Neural progenitor cell (in vitro differentiated cells): ENCODE measurements at places on chromosomes 5 and 9. TPM values are rescaled to one million over a fixed set of nuclear protein-coding genes. Genes with fewer than 3 reads are reported as not detected.

- no peak for DNase-seq
These were observed 71.1 kb downstream of the COL27A1 start for GRCh38 chr9:114226246-114227055.

C6 gene
- not detected in 2 replicates for total RNA-seq

- DNase-seq = no peak
These were observed 152.8 kb downstream of the ADAMTS12 start for GRCh38 chr5:33738967-33739366.

PCDHB10 gene
- total RNA-seq = 9.3 and 10.4 TPM in 2 replicates

DNA sequence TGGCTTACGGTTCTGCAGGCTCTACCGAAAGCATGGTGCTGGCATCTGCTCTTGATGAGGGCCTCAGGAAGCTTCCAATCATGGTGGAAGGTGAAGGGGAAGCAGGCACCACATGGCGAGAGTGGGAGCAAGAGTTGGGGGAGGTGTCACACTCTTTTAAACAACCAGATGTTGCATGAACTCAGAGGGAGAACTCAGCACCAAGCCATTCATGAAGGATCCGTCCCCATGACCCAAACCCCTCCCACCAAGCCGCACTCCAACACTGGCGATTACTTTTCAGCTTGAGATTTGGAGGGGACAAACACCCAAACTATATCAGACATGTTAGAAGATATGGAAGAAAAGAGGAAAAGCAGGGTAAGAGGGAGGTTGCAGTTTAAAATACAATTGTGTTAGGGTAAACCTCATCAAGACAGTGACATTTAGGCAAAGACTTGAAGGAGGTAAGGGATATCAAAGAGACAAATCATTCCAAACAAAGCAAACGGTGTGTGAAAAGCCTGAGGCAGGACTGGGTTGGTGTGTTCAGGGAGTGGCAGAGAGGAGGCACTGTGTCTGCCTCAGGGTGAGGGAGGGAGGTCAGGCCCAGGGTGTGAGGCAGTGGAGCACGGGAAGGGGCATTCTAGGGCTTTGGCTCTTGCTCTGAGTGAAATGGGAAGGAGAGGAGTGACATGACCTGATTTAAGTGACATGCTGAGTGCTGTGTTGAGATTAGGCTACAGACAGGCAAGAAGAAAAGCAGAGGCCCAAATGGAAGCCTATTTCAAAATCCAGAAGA is 80.9 kb downstream of the SREK1 start:
- no peak for DNase-seq

WNT8A gene
- total RNA-seq = 0.25 TPM in 1 of 2 replicates, not detected in the other

- no peak for DNase-seq
These were observed 79.9 kb upstream of the OLFM1 start for GRCh38 chr9:135007601-135008000.

MAPK9 gene
- total RNA-seq = 31.5 and 40.6 TPM in 2 replicates

NUTM2F gene
- total RNA-seq = 0.22 TPM in 1 of 2 replicates, not detected in the other

DNA sequence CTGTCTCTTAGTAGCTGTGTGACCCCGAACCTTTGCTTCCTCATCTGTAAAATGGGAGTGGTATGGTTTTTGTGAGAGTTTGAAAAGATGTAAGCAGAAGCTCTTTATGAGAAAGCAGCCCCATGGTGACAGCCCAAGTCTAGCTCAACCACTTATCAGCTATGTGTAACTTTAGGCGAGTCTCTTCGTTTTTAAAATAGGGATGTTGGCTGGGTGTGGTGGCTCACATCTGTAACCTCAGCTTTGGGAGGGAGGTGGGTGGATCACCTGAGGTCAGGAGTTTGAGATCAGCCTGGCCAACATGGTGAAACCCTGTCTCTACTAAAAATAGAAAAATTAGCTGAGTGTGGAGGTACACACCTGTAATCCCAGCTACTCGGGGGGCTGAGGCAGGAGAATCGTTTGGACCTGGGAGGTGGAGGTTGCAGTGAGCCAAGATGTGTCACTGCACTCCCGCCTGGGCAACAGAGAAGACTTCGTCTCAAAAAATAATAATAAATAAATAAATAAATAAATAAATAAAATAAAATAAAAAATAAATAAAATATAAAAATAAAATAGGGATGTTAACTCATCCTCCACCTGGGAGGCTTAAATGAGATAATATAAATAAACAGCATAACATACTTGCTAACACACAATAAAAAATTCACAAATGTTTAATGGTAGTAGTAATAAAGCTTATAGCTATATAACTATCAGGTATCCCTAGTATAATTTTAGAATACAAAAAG is 71.7 kb downstream of the APBA1 start:
- DNase-seq = no peak

DNA sequence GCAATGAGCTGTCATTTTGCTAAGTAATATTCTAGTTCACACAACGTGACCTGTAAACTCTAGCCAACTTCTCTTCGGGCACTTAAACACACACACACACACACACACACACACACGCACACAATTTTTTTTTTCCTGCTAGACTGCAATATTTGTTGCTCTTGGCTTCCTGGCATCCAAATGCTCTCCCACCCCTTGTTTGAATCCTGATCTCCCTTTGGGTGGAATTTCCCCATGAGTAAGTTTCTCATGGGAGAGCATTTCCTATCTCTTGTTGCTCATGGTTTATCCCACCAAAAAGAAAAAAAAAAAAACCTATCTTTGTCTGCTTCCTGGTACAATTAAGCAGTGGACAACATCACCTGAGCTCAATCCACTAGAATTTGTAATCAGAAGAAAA is 54.7 kb upstream of the TSLP start:
- no peak for DNase-seq

SNX30 gene
- total RNA-seq = 18.7 and 19.9 TPM in 2 replicates

SLC23A1 gene
- total RNA-seq = not detected in 2 replicates
